Iris pigment epithelial cell (primary cell): ENCODE measurements at places on chromosomes 3 and 15.

- DNase-seq: no peak
Observed at GRCh38 chr15:57502116-57502515, 89.6 kb upstream of the MYZAP start.

GRCh38 chr3:49747792-49748480 is 24.2 kb upstream of the GMPPB start:
- peak; percentile 92 for DNase-seq

GRCh38 chr15:45128971-45129639 is 574 bp downstream of the DUOXA1 start:
- DNase-seq: no peak

- DNase-seq: no peak
Observed at GRCh38 chr3:12131351-12132090, 27.2 kb downstream of the TIMP4 start.

DNA sequence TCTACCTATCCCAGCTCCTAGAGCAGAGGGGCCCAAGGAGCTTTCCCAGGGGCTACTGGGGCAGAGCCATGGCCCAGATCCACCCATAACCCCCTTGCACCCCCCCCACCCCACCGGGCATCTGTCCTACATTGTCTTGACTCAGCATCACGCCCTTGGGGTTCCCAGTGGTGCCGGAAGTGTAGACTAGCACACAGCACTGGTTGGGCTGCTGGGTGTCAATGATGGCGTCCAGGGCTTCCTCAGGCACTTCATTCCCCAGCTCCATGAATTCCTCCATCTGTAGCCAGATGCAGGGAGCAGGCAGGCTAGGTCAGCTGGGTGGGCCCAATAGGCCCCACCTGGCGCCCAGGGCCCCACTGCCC is 33.2 kb downstream of the IDH3A start:
- no peak for DNase-seq
